Mesothelial cell of epicardium (in vitro differentiated cells): ENCODE measurements at places on chromosomes 1 and 21.

- H3K27me3 ChIP-seq: no peaks in the 10 kb centered on the region
- H3K4me1 ChIP-seq: peaks cover 31% of the 10 kb centered on the region
- no peak overlapping the region for H3K4me3 ChIP-seq
- no peak overlapping the region for H3K27ac ChIP-seq
These were observed 202.3 kb downstream of the HIVEP3 start for GRCh38 chr1:41716188-41717130.

- DNase-seq: no peak
- no peak overlapping the region for H3K27ac ChIP-seq
- peaks cover 18% of the 10 kb centered on the region for H3K4me1 ChIP-seq
- H3K36me3 ChIP-seq: no peaks in the 10 kb centered on the region
- H3K4me3 ChIP-seq: no peak overlapping the region
- peaks cover 15% of the 10 kb centered on the region for H3K27me3 ChIP-seq
These were observed 11.8 kb downstream of the C1orf116 start for GRCh38 chr1:207020709-207021107.

- no peaks in the 10 kb centered on the region for H3K36me3 ChIP-seq
- H3K4me1 ChIP-seq: peaks cover 19% of the 10 kb centered on the region
- H3K4me3 ChIP-seq: no peak overlapping the region
- no peak overlapping the region for H3K27ac ChIP-seq
- no peak for DNase-seq
These were observed 9.1 kb upstream of the COA7 start for GRCh38 chr1:52706941-52707926.

DNA sequence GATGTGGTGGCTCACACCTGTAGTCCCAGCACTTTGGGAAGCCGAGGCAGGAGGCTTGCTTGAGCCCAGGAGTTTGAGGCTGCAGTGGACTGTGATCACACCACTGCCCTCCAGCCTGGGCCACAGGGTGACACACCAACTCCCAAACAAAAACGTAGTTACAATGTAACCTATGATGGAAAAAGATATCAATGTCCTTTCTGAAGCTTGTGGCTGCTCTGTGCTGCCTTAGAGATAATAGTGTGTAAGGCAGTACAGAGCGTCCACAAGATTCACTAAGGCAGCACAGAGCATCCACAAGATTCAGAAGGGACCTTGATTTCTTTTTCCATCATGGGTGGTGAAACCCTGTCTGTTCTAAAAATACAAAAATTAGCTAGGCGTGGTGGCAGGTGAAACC is 42.5 kb downstream of the ACTN2 start:
- H3K4me3 ChIP-seq: no peak overlapping the region
- no peak for DNase-seq
- no peaks in the 10 kb centered on the region for H3K36me3 ChIP-seq
- H3K27me3 ChIP-seq: no peaks in the 10 kb centered on the region

DNA sequence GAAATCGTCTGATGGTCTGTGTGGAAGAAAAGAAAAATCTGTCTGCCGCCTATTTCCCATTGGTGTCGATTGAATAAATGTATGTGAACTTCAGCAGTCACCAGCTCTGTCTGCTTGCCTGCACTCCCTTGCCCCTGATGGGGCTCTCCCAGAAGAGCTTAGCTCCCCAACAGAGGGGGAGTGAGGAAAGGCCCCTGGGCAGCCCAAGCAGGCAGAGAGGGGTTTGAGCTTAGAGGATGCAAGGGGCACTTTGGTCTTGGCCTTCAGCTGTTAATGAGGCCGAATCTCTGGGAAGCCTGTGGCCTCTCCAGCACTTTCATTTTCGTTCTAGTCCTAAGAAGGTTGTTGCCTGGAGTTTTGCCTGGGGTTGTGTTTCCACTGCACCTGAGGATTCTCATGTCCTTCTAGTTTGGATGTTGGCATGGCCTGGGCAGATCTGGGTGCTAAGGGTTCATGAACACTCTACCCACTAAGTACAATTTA is 2.8 kb downstream of the FOXD2 start:
- no peaks in the 10 kb centered on the region for H3K36me3 ChIP-seq
- H3K4me3 ChIP-seq: no peak overlapping the region
- H3K27ac ChIP-seq: no peak overlapping the region
- H3K27me3 ChIP-seq: peaks cover 19% of the 10 kb centered on the region
- DNase-seq: no peak
- peaks cover 19% of the 10 kb centered on the region for H3K4me1 ChIP-seq

- H3K36me3 ChIP-seq: no peaks in the 10 kb centered on the region
- no peak for DNase-seq
- no peak overlapping the region for H3K4me3 ChIP-seq
These were observed 48.8 kb downstream of the DUSP10 start for GRCh38 chr1:221693087-221693486.

DNA sequence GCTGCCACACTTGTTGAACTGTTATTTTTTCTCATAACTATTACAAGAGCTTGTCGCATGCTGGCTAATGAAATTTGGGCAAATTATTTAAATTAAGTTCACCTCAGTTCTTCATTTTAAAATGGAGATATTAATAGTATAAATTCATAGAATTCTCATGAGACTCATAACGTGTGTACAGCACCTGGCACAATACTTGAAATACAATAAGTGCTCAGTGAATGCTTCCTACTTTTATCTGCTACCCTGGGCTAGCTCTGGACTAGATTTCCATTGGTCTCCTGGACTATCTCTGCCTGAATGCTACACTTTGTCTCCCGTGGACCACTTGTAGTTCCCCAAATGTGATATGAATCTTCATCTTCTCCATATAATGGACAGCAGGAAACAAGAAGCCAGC is 919 bp downstream of the SLAMF6 start:
- H3K36me3 ChIP-seq: no peaks in the 10 kb centered on the region
- peaks cover 10% of the 10 kb centered on the region for H3K27me3 ChIP-seq
- DNase-seq: no peak
- H3K4me1 ChIP-seq: peaks cover 6% of the 10 kb centered on the region
- H3K4me3 ChIP-seq: no peak overlapping the region

DNA sequence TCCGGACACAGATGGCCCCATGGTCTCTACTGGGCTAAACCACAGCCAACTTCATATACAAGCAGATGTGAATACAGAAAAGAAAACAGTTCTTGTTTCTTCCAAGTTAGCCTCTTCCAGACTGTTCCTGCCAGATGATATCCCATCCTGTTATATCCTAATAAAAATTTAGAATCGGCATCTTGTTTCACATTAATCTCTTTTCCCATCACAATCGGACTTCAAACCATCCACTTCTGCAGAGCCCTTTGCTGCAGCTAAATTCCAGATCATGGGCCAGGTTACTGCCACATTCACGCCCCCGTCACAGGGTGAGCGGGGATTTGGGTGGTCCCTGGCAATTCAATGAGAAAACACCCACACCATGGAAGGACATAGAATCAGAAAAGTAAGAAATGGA is 57.2 kb downstream of the NPHP4 start:
- H3K4me1 ChIP-seq: no peaks in the 10 kb centered on the region
- peaks cover 24% of the 10 kb centered on the region for H3K36me3 ChIP-seq
- no peak overlapping the region for H3K4me3 ChIP-seq
- H3K27ac ChIP-seq: no peak overlapping the region

- H3K27ac ChIP-seq: no peak overlapping the region
- H3K4me3 ChIP-seq: no peak overlapping the region
- no peaks in the 10 kb centered on the region for H3K27me3 ChIP-seq
- no peaks in the 10 kb centered on the region for H3K4me1 ChIP-seq
These were observed 544.8 kb upstream of the ADGRL4 start for GRCh38 chr1:79551321-79551720.

- no peaks in the 10 kb centered on the region for H3K27me3 ChIP-seq
- no peak for DNase-seq
- no peak overlapping the region for H3K4me3 ChIP-seq
- H3K4me1 ChIP-seq: peaks cover 8% of the 10 kb centered on the region
These were observed 37.3 kb upstream of the RHOU start for GRCh38 chr1:228698017-228698329.

- no peak for DNase-seq
- H3K27me3 ChIP-seq: peaks cover 1% of the 10 kb centered on the region
- no peaks in the 10 kb centered on the region for H3K4me1 ChIP-seq
- H3K36me3 ChIP-seq: no peaks in the 10 kb centered on the region
- no peak overlapping the region for H3K27ac ChIP-seq
These were observed 11.5 kb upstream of the AIM2 start for GRCh38 chr1:159088050-159088449.

DNA sequence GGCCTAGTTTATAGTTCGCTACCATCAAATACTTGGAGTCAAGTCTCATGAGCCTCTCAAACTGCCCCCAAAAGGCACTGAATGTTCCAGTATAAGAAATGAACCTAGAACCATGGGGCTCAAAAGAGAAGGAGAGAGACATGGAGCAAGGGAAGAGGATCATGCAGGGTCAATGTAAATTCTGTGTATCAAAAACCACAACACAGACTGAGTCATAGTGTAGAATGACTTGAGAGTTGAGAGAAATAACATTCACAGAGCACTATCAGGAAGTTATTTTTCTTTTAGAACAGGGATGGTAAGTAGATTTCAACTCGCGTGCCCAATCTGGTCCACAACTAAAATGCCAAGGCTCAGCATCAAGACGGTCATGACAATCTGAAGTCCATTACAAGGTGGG is 59.8 kb downstream of the GNG12 start:
- H3K4me3 ChIP-seq: no peak overlapping the region
- no peak for DNase-seq
- H3K4me1 ChIP-seq: peaks cover 14% of the 10 kb centered on the region
- H3K36me3 ChIP-seq: peaks cover 23% of the 10 kb centered on the region

DNA sequence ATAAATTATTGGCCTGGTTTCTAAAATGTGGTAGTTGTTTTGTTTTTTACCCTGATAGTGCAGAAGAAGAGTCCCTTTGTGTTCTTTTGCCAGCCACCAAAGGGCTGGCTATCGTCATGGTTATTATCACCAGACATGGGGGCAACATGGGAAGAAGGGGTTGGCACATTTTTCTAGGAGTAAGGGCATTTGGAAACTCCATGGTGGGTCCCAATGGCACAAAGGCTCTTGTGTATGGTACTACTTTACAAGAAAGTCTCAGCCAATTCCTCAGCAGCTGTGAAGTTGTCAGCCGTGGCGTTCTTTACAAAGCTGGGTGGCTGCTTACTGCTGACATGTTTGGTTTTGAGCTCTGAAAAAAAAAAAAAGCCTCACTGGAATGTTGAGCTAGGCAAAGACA is 330.4 kb upstream of the ESRRG start:
- no peak for DNase-seq
- no peaks in the 10 kb centered on the region for H3K4me1 ChIP-seq
- H3K27ac ChIP-seq: no peak overlapping the region

- peaks cover 12% of the 10 kb centered on the region for H3K4me1 ChIP-seq
- H3K27me3 ChIP-seq: peaks cover 43% of the 10 kb centered on the region
- no peak for DNase-seq
- no peak overlapping the region for H3K27ac ChIP-seq
- H3K36me3 ChIP-seq: no peaks in the 10 kb centered on the region
These were observed 82.9 kb upstream of the POU3F1 start for GRCh38 chr1:38129473-38129872.

DNA sequence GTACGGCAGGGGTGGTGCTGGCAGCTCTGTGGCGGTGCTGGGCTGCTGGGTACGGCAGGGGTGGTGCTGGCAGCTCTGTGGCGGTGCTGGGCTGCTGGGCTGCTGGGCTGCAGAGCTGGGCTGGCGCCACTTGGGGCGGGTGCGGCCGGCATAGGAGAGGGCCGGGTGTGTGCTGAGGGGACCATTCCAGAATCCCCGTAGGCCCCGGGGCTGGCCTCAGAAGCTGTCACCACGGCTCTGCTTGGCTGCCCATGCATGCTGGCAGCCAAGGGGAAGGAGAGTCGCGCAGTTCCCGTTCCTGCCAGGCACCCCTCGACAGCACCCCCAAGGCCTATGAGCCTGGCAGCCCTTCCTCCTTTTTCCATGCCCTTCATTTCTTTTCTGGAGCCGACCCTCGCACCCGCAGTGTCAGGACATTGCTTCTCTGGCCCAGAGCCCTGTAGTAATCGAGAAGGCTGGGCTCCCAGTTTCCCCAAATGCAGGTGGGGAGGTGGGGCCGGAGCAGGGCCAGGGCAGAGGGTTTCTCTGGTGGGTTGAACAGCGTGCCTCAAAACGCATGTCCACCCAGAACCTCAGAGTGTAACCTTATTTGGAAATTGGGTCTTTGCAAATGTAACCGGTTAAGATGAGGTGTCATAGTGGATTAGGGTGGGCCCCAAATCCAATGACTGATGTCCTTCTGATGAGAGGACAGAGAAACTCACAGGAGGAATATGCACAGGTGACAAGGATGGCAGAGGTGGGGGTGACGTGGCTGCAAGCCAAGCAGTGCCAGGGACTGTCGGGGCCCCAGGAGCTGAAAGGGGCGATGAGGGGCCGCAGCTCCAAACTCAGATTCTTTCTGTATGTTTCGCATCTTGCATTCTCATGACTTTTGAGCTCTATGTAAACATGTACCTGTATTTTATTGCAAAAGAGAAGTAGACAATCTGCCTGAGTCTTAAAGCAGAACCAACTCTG is 71.0 kb upstream of the ACTRT2 start:
- no peak overlapping the region for H3K4me3 ChIP-seq
- H3K36me3 ChIP-seq: peaks cover 3% of the 10 kb centered on the region
- H3K4me1 ChIP-seq: no peaks in the 10 kb centered on the region
- H3K27ac ChIP-seq: no peak overlapping the region
- no peak for DNase-seq

GRCh38 chr1:211642870-211643269 is 32.6 kb downstream of the NEK2 start:
- no peak for DNase-seq
- H3K36me3 ChIP-seq: no peaks in the 10 kb centered on the region
- no peak overlapping the region for H3K4me3 ChIP-seq

GRCh38 chr1:64934878-64935275 is 31.5 kb downstream of the JAK1 start:
- peaks cover 5% of the 10 kb centered on the region for H3K4me1 ChIP-seq
- peaks cover 8% of the 10 kb centered on the region for H3K36me3 ChIP-seq
- DNase-seq: no peak
- H3K27me3 ChIP-seq: no peaks in the 10 kb centered on the region

- no peaks in the 10 kb centered on the region for H3K36me3 ChIP-seq
- H3K27ac ChIP-seq: no peak overlapping the region
- no peaks in the 10 kb centered on the region for H3K4me1 ChIP-seq
- H3K27me3 ChIP-seq: peaks cover 47% of the 10 kb centered on the region
- H3K4me3 ChIP-seq: no peak overlapping the region
- DNase-seq: no peak
These were observed 14.4 kb upstream of the ZFYVE9 start for GRCh38 chr1:52127181-52128180.

DNA sequence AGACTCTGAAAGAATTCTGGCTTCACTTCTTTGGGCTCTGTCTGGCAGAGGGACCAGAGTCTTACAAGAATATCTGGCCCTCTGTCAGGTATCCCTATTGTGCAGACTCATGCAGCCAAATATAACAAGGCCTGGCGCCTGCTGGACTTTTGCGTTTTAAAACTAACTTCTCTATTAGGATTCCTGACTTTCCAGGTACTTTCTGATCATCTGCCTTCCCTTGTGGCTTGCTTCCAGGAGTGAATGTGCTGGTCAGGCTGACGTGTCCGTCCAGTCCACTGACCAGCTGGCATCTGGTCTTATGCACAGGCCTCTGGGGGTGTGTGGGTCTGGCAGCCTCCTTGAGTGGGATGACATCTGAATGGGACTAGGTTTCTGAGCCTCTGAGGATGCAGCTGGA is 8.6 kb upstream of the RAB29 start:
- no peak overlapping the region for H3K27ac ChIP-seq
- H3K27me3 ChIP-seq: no peaks in the 10 kb centered on the region
- H3K36me3 ChIP-seq: no peaks in the 10 kb centered on the region
- no peak for DNase-seq
- no peaks in the 10 kb centered on the region for H3K4me1 ChIP-seq
